ENCODE measurements at places on chromosomes 12 and 14.

DNA sequence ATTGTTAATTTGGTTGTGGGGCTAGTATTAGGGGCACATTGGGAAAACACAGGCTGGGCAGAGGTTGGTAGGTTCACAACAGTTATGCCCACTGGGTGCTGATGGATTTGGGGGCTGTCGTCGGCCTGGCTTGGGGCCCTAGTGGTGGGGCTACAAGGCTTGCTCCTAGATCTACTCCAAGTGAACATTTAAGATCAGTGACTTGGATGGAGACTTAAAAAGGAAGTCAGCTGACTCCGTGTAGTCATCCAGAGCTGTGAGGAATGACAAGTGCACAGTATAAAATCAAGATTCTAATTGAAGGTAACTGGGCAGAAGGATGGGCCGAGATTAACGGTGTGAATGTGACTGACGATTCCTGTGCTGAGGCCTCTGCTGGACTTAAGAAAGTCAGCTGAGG is 12.8 kb upstream of the NR4A1 start:
- no peak for DNase-seq

GRCh38 chr12:72610342-72610741 is 338.2 kb downstream of the TRHDE start:
- DNase-seq = no peak

GRCh38 chr12:132218915-132219314 is 74.7 kb downstream of the NOC4L start:
- DNase-seq = peak; percentile 38

DNA sequence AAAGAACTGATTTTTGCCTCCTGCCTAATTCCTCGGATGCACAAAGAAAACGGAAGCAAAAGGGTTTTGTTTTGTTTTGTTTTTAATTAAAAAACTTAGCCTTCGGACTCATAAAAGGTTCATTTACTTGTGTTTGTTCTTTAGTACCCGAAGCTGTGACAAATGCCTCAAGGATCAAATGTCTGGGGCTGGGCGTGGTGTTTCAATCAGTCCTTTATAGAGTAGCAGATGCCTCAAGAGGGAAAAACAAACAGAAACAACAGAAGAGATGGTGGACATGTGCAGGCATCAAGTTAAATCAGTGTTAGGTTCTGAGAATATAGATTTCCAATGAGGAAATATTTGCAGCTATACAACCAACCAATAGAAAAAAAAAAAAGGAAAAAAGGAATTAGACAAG is 1.6 kb upstream of the WIF1 start:
- peak; percentile 43 for DNase-seq

Measured in NCI-H524 (cell line).